ENCODE measurements at places on chromosomes 13 and 19. TPM values are rescaled to one million over a fixed set of nuclear protein-coding genes. Genes with fewer than 3 reads are reported as not detected.

DIRAS1 gene
- 0.40 TPM for total RNA-seq

- DNase-seq, result no peak
These were observed 24.5 kb downstream of the ADGRE3 start for GRCh38 chr19:14650161-14650560.

- no peak for DNase-seq
These were observed 1.9 kb downstream of the PRX start for GRCh38 chr19:40411125-40411842.

DNA sequence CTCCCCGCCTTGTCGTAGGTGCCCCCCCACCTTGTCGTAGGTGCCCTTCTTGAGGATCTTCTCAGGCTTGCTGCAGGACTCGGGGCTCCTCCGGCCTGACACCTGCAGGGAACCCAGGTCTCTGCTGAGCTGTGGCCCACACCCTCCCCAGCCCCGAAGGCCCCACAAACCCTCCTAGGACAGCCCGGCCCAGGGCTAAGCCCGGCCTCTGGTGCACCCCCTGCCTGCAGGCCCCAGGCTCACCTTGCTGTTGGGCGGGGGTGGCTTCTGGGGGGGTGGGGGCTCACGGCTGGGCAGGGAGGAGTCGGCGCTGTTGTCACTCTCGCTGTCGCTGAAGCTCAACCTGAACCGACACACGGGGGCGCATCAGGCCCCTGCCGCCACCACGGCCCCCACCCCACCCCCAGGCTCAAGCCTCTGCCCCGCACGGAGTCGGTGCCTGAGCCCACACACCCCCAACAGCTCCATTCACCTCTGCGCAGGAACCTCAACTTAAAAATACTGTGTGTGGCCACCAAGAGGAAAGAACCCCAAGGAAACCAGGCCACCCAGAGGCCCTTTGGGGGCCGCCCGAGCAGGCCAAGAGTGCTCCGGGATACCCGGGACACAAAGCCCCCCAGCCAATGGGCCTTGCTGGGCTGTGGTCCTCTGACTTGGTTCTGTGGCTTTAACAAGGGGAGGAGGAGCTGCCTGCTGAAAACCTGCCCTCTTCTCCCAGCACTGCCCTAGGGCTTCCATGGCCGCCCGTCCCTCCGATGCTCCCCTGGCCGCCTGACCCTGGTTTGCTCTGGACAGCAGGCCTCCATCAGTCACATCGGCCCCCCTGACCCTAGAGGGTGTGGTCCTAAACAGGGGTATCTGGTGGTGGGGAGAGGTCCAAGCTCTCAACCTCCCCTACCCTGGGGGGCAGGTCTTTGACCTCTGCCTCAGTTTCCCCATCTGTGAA lies 65.8 kb downstream of the MLLT1 start:
- no peak for DNase-seq

- DNase-seq, result no peak
These were observed 92.8 kb upstream of the TPP2 start for GRCh38 chr13:102504002-102504401.

GRCh38 chr13:28527629-28528028 lies 32.7 kb upstream of the FLT1 start:
- no peak for DNase-seq

DNA sequence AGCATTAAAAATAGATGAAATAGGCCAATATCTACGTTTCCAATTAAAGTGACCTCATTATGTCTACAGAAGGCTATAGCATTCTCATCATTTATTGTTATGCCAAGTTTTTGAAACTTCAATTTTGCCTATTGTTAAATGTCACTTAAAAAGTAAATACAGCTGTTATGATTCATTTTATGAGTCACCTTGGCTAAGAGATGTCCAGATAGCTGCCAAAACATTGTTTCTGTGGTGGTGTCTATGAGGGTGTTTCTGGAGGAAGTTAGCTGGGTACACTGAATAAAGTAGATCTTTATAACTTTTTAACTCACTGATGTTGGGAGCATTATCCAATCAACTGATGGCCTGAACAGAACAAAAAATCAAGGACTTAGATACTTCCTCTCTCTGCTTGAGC lies 1209.7 kb upstream of the PCDH9 start:
- no peak for DNase-seq

- DNase-seq, result no peak
These were observed 1200.7 kb downstream of the SLITRK1 start for GRCh38 chr13:82681535-82681934.

DNA sequence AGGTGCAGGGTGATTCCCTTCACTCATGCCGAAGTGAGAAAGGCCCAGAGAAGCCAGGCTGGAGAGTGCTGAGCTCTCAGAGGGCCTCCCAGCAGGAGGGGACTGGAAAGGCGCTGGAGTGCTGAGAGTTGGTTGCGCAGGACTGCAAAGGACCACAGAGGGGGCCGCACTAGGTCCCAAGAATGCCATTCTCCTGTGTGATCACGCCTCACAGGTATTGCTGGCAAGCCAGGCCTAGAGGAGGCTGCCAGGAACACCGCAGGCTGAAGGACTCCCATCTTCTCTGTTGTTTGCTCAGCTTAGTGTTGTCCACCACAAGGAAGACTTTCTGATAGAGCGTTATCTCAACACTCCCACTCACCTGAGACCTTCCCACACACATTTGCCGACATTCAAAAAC lies 165.0 kb downstream of the FGF14 start:
- DNase-seq, result no peak

DNA sequence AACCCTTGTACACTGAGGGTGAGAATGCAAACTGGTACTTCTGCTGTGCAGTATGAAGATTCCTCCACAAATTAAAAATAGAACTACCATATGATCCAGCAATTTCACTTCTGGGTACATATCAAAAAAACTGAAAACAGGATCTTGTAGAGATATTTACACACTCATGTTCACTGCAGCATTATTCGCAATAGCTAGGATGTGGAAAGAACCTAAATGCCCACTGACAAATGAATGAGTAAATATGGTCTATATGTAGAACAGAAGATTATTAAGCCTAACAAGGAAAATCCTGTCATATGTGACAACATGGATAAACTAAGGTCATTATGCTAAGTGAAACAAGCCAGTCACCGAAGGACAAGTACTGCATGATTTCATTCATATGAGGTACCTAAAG lies 304.7 kb downstream of the ENOX1 start:
- no peak for DNase-seq

All from T-helper 17 cell (primary cell).